ENCODE measurements at places on chromosomes 2 and 18. TPM values are rescaled to one million over a fixed set of nuclear protein-coding genes. Genes with fewer than 3 reads are reported as not detected.
A peak's percentile ranks its signal among the peaks of the same experiment; 100 is the strongest.

The DPP4 gene
- 126 TPM for total RNA-seq

The GPR17 gene
- total RNA-seq, result not detected

The SFXN5 gene
- 6.1 TPM for total RNA-seq

- no peak for DNase-seq
Measured at GRCh38 chr2:9112079-9112721, 94.4 kb upstream of the ASAP2 start.

DNA sequence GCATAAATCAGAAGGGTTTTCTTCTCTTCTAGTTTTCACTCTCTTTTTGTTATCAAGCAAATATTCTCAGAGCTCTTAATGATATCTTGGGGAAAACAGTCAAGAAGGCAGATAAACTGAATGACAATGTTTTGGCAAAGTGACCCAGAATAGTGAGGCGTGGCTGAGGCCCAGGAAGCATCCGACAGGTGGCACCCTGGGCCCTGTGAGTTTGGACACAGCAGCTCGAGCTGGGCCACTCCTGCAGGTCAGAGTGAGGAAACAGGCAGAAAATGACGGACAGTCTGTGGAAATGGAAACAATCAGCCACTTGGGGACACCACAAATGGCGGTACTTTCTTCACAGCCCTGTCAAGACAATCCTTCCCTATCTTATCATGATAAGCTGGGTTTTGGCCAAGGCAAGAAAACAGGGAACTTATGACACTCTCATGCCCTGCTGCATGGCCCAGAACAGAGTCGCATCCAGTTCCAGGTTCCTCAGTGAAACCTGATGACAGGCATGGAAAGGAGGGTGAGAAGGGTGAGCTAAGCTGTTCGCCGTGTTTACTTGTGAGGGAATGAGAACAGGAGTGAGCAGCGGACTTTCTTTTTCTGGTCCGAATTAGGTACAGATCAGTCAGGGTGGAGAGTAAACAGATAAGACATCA, 32.1 kb downstream of the MRPL44 start:
- DNase-seq, result no peak

- DNase-seq, result no peak
Measured at GRCh38 chr2:45925636-45926366, 274.3 kb downstream of the PRKCE start.

- no peak for DNase-seq
Measured at GRCh38 chr18:76750917-76751890, 71.2 kb upstream of the ZNF236 start.

- peak; percentile 22 for DNase-seq
Measured at GRCh38 chr2:182949572-182950189, 83.2 kb upstream of the FRZB start.

DNA sequence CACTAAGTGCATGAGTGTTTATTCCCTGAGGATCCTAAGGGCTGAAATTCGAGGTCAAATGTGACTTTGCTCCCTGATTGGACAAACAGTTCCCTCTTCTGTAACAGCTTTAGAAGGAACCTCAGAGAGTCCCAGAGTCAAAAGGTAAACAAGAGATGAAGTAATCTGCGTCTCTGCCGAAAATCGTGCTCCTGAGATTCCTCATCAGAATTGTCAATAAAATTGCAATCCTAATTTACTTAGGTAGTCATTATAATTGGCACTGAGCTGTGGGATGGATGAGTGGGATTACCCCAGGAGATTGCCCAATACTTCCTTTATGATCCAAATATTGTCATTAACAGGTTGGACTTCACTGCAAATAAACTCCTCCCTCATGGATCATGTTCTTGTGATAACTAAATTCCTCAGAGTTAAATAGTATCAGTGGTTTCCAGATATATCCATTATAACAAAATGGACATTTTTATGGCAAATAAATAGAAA, 907 bp upstream of the SUCLG1 start:
- DNase-seq, result no peak

- DNase-seq, result no peak
Measured at GRCh38 chr2:120669121-120669952, 66.3 kb upstream of the GLI2 start.

DNA sequence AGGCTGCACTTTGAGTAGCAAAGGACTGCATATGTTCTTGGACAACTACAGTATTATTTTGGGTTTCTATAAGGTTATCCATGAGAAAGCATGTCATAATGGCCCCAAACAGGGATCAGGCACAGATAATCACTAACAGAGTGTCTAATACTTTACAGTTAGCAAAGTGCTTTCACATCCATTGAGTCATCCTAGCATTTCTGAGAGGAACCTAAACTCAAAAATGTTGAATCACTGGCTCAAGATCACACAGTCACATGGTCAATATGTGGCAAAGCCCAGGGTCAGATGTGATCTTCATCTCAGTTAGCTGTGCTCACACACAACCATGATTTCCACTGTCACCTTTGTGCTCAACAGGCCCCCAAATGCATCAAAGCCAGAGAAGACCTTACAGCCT, 156.1 kb upstream of the VRK2 start:
- DNase-seq, result no peak

DNA sequence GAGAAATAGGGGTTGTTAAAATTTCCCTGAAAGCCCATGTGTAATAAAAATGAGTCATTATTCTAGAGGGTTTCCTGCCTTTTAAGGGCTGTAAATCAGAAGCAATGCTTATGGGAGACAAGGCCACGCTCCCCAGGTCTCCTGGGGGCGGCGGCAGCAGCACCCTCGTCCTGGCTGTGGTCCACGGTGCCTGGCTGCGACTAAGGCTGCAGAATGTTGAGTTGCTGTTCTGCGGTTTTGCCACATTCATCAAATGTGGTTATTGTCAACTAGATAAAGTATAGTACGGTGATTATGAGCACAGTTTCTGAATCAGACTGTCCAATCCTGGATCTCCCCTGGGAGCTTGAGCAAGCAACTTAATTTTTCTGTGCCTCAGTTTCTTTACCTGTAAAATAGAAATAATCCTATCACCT, 11.9 kb upstream of the AGFG1 start:
- peak; percentile 62 for DNase-seq

- no peak for DNase-seq
Measured at GRCh38 chr18:23238651-23239349, 103.5 kb downstream of the CABLES1 start.

DNA sequence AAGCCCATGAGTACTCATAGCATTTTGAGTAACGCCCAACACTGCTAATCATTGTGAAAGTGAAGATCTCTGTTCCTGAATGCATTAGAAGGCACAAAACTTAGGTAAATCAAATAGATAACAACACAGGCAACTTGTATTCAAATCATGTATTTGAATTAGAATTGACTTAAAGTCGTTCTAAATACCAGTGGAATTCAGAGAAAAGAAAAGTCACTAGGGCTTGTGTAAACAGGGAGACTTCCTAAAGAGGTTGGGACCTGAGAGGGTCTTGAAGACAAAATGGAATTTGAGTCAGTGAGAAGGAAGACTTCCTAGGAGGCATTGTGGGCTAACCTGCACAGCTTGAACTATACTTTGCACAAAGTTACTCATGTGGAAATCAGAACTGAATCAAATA, 127.2 kb downstream of the CTNNA2 start:
- no peak for DNase-seq

DNA sequence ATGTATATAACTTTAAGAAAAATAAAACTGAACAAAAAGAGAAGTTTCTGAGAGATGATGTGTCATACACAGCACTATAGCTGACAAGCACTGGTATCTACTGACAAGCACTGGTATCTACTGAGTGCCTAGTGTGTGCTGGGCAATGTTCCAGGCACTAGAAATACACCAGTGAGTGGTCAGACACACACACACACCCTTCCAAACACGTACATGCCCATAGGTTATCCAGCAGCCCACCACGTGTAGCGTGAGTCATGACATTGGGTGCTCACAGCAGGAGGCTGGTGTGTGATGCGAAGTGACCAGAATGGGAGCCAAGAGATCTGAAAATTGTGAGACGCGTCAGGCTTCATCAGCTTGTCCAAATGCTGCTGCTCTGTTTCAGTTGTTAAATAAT, 12.2 kb upstream of the GNAL start:
- DNase-seq, result no peak

DNA sequence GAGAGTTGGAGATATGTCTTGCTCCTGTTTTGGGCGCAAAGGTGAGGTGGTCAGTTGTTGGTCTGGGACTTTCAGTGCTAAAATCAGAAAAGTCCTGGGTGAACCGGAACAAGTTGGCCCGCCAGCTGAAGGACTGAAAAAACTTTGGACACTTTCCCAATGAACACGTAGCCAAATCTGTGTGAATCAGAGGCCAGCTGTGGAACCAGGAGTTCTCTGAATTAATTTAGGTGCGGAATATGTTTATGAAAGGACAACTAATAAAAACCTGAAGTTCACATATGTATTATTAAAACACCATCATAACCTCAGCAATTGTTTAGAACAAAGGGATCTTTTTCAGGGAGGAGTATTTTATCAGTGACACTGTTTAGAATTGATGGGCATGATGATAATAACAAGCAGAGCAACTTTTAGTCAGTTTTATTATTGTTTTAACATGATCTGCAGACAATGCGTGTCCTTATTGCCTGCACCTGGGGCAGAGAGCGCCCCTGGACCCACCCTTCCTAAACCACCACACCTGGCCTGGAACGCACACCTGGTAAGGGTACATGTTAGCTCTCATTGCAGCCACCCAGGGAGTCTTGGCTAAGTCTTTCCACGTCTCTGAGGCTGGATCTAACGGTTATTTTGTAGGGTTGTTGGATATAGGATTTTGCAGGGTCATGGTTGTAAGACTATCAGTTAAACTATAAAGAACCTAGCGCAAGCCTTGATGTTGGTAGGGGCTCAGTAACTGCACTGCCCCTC, 9.9 kb upstream of the ODC1 start:
- no peak for DNase-seq

DNA sequence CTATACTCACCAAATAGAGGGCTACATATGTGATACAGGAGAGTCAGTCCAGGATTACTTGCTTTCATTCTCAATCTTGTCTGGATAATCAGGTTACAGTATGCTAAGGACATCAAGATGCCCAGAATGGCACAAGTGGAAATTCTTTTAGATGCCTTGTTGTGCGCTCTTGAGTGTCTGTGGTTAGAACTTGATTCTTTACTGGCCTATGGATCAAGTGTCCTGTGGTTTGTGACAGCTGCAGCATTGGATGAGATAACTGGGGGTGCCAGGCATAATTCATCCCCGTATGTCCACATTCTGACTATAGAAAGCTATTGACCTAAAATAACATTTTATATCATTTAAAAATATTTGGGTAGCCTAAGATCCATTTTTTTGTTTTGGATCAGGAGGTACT, 40.1 kb downstream of the CDC42EP3 start:
- DNase-seq, result no peak

DNA sequence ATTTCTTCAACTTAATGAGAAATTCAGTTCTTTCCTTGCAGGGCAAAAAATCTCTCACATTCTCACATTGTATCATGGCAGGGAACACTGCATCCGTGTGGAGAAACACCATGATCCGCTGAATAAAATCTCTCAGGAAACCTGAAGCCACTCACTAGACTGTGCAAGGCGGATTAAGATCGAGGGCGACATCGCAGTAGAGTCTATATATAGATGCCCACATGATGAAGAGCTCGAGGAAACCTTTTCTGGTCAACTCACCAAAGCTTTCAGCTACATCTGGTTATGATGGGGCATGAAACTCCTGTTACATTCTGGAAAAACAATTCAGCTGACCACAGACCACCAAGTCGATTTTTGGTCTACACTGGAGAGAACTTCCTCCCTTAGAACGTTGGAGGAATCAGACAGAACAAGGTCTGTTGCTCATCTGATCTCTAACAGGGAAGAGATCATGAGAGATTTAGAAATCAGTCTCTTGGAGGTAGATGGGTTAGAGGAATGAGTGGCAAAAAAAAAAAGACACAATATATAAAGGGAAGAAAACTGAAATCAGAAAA, 162.9 kb upstream of the ZNF516 start:
- DNase-seq, result no peak

- no peak for DNase-seq
Measured at GRCh38 chr2:14401873-14402272, 230.6 kb upstream of the LRATD1 start.

DNA sequence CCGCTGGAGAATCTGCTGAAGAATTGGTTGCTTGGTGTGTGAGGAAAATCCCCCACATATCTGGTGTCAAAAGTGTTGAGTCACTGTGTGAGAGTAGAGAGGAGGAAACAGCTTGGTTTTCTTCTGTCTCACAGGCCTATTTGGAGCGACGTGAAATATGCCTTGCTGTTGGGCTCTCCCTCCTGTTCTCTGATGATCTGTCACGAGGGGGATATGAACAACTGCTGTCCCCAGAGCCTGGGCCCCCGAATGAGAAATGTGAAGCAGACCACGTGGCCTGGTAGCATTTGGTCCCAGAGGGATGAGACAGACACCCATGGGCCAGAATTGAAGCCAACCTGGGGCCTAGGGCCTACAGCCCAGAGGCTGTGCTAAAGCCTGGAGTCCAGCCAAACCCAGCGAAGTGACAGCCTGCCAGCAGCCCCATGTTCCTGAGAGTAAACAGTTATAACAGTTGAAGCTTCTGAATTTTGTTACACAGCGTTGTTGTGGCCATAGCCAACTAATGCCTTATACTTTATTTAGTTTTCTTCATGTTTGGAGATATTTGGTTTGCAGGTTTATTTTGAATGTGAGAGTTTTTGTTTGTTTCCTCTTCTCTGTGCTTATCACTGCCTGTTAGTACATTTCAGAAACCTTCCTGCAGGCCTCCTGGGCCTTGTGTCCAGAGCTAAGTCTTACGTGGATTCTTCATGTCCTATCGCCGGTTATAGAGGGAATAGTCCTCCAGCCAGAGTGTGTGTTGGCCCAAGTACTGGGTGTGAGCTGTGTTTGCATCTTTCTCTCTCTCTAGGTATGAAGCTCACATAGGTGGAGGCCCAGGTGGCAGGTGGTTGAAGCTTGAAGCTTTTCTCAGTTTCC, 18.7 kb upstream of the COLEC12 start:
- no peak for DNase-seq

DNA sequence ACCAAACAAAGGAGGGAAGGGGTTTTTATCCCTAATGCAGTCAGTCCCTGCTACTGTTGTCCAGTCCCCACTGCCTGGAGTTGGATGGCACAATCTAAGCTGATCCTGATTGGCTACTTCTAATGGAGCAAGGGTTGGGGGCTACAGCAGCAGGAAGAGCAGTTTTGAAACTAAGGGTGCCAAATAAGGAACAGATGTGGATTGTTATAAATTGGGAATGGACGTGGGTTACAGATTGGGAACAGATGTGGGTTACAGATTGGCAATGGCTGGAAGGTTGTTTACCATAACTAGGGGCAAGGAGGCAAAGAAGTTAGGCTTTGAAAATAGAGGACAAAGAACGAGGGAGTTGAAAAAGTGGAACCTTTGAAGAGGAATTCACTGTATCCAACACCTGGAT, 16.0 kb upstream of the PROM2 start:
- DNase-seq, result no peak

- no peak for DNase-seq
Measured at GRCh38 chr2:152050915-152051314, 47.9 kb downstream of the CACNB4 start.

- no peak for DNase-seq
Measured at GRCh38 chr2:201007584-201007998, 44.1 kb upstream of the ORC2 start.

Data from activated CD4-positive, alpha-beta memory T cell treated with anti-CD3 and anti-CD28 coated beads, Interleukin-2, amount 10 ng/mL, durations not matched to agents 7 days and 5 days (primary cell).